ENCODE measurements at places on chromosomes 4 and X.

GRCh38 chr4:177485528-177485927, 43.3 kb upstream of the AGA start:
- DNase-seq = no peak

DNA sequence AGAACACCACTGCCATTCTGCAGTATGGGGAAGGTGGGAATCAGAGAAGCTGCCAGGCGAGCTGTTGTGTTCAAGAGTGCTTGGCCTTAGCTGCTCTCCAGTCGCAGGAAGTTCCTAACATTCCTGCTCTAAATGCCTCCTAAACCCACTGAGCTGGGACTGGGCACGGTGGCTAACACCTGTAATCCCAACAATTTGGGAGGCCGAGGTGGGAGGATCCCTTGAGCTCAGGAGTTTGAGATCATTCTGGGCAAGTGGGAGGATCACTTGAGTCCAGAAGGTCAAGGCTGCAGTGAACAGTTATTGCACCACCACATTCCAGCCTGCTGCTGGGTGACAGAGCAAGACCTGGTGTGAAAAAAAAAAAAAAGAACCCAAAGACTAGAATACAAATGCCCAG, 690.3 kb upstream of the FAM241A start:
- DNase-seq = no peak

GRCh38 chrX:24993879-24994278, 21.9 kb downstream of the ARX start:
- DNase-seq = no peak

DNA sequence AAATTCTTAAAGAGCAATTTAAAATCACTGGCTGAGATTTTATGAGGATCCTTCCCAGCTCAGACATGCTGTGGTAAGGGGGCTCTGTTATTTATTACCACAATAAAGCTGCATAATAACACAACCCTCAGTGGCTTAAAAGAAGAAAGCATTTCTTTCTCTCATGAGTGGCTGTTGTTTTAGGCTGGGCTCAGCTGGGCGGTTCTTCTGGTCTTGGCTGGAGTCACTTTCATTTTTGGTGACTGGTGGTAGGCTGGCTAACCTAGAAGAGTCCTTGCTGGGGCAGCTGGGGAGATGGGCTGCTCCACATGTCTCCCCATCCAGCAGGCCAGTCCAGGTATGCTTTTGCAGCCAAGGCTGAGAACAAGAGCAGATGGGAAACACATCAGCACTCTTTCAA, 113.0 kb upstream of the MSX1 start:
- no peak for DNase-seq

GRCh38 chrX:154799556-154800348, 5.5 kb downstream of the MPP1 start:
- DNase-seq = no peak

- no peak for DNase-seq
Observed at GRCh38 chr4:7394681-7395451, 39.9 kb downstream of the PSAPL1 start.

- no peak for DNase-seq
Observed at GRCh38 chr4:185755451-185755850, 56.5 kb downstream of the SORBS2 start.

- DNase-seq = no peak
Observed at GRCh38 chrX:6505960-6506359, 29.0 kb downstream of the VCX3A start.

GRCh38 chr4:955931-956381, 17.4 kb downstream of the DGKQ start:
- no peak for DNase-seq

- DNase-seq = no peak
Observed at GRCh38 chr4:38189445-38189844, 229.2 kb downstream of the PTTG2 start.

All from stimulated activated CD8-positive, alpha-beta memory T cell treated with anti-CD3 and anti-CD28 coated beads, Interleukin-7, amount 100 ng/mL, for 1 hour (primary cell).